ENCODE measurements at places on chromosomes 1 and 21. TPM values are rescaled to one million over a fixed set of nuclear protein-coding genes. Genes with fewer than 3 reads are reported as not detected.

DNA sequence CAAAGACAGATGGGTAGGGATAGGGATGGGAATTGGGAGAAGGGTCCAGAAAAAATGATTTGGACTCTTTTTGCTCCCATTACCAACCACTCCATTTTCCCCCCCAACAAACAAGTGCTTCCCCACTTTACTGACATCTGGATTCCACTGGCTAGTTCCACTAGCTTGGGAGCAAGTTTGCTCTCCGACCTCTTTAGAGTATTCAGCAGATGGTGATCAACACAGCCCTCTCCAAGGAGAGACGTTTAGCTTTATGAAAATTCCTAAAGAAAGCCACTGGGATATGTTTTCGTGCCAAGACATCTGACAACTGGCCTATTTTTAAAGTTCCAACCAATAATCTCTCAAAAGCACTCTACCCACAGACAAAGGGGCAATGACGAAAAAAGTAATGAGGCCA lies 50.3 kb downstream of the ITPKB start:
- no peaks in the 10 kb centered on the region for H3K27me3 ChIP-seq
- no peak overlapping the region for H3K4me3 ChIP-seq
- peak overlapping the region; percentile 65 for H3K27ac ChIP-seq
- DNase-seq: no peak
- H3K4me1 ChIP-seq: peaks cover 97% of the 10 kb centered on the region

Gene HHAT
- total RNA-seq: 0.33 TPM

DNA sequence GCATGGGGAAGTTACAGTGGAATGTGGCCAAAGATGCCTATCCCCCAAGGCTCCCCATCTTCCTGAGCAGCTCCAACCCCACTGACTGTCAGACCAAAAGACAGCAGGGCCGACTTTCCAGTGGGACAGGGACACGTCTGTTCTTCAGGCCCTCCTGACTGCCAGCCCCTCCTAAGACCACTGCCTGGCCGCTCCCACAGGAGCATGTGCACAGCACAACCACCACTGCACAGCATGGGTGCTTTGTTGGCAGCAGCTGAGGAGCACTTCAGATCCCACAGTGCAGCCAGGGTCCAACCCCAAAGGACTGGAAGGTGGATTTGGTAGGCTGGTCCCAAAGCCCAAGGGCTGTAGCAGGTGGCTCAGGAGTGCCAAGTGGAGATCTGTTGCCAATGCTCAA lies 648.3 kb upstream of the BRINP3 start:
- no peak overlapping the region for H3K27ac ChIP-seq
- H3K4me3 ChIP-seq: no peak overlapping the region
- H3K4me1 ChIP-seq: no peaks in the 10 kb centered on the region
- H3K36me3 ChIP-seq: no peaks in the 10 kb centered on the region
- no peaks in the 10 kb centered on the region for H3K27me3 ChIP-seq
- no peak for DNase-seq

GRCh38 chr1:235270625-235271024 lies 57.4 kb downstream of the ARID4B start:
- H3K4me1 ChIP-seq: peaks cover 31% of the 10 kb centered on the region
- no peak overlapping the region for H3K27ac ChIP-seq
- DNase-seq: no peak
- no peak overlapping the region for H3K4me3 ChIP-seq

- no peaks in the 10 kb centered on the region for H3K27me3 ChIP-seq
- peak overlapping the region; percentile 38 for H3K27ac ChIP-seq
- no peak for DNase-seq
- H3K36me3 ChIP-seq: no peaks in the 10 kb centered on the region
- H3K4me1 ChIP-seq: peaks cover 25% of the 10 kb centered on the region
- peak overlapping the region; percentile 20 for H3K4me3 ChIP-seq
These were observed 841.1 kb downstream of the USP25 start for GRCh38 chr21:16570856-16571255.
